ENCODE measurements at places on chromosomes 3 and 15.

- no peak for DNase-seq
These were observed at the start of gene CADPS for GRCh38 chr3:62874711-62875557. Gene CADPS, minus strand, starts transcription at chr3:62875416. Its CDS starts 387 bp downstream, at chr3:62875029.

GRCh38 chr15:40793216-40793989 is 13.5 kb upstream of the ZFYVE19 start:
- DNase-seq, result peak; percentile 35

- DNase-seq, result no peak
These were observed 124.7 kb downstream of the IL5RA start for GRCh38 chr3:2985479-2985878.

GRCh38 chr15:81061490-81062253 is 60.9 kb downstream of the TLNRD1 start:
- DNase-seq, result no peak

GRCh38 chr3:23152989-23153388 is 50.1 kb upstream of the UBE2E2 start:
- no peak for DNase-seq

GRCh38 chr3:106296062-106296461 is 427.2 kb upstream of the CBLB start:
- no peak for DNase-seq

GRCh38 chr15:39079296-39079847 is 501.5 kb upstream of the THBS1 start:
- DNase-seq, result no peak
